ENCODE measurements at places on chromosomes 16 and 17.

GRCh38 chr16:9798474-9798873, 383.8 kb downstream of the GRIN2A start:
- no peak for DNase-seq

DNA sequence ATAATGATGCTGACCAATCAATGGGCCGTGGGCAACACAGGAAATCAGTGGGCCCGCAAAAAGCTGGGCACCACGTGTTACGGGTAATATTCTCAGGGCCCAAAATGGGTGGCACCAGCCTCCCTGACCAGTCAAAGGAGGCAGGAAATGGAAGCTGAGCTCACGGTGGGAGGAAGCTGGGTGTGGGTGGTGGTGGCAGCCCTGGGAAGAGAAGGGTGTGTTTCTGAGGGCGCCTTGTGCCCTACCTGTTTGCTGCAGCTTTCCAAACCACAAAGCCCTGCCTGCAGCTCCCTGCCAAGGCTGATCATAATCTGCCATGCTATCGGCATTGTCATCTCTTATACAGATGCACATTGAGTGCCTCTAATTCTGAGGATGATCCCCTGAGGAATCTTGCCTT, 457.9 kb downstream of the SLC39A11 start:
- no peak for DNase-seq

- no peak for DNase-seq
Measured at GRCh38 chr16:67241008-67241900, 6.0 kb downstream of the FHOD1 start.

DNA sequence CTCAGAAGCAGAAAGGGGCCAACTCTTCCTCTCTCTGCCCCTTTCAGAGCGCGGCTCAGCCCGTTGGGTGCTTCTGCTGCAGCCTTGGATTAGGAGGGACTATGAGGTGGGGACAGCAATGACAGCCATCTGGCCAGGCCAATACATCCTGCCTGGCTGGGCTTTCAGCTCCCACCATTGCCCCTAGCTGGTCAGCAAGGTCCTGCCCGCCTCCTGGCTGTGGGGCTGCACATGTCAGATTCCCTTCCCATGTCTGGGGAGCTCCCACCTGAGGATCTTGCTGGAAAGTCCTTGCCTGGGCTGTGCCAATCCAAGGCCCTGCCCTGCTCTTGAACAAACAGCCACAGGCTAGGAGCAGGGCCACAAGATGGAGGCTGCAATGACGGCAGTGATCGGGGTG, 8.3 kb downstream of the TRIM65 start:
- DNase-seq: no peak

DNA sequence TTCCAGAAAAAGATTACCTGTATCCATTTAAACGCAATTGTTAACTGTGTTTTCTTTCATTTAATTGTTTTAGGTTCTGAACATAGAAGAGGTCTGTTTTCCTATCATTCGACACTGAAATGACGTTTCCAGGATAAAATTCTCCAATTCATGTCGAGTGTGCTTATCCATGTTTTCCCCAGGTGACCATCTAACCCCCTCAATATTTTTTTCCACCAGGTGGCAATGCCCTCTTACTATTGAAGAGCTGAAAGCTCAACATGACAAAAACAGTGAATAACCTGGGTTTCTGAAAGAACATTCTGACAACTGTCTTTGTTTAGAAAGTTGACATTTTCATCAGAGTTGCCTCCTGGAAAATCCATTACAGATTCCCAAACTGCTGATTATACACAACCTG, 948.7 kb downstream of the KCNJ2 start:
- no peak for DNase-seq

DNA sequence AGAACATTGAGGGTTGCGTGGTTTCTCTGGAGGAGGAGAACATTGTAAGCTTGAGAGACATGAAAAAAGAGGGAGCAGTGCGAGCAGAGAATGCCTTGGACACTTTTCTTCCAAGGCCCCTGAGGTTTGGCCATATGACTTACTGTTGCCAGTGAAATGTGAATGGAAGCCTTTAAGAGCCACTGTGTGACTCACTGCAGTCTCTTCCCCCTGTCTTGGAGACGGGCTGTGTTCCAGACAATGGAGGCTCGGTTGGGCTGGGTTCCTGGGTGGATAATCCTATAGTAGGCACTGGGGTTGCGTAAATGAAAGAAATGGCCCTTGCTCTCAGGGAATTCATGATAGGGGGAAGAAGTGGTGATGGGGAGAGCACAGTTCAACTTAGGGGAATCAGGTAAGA, 75.5 kb downstream of the SHISA9 start:
- DNase-seq: peak; percentile 7

GRCh38 chr17:69093279-69093789, 32.6 kb upstream of the ABCA9 start:
- no peak for DNase-seq

- DNase-seq: no peak
Measured at GRCh38 chr16:86428729-86429517, 81.4 kb upstream of the FOXF1 start.

DNA sequence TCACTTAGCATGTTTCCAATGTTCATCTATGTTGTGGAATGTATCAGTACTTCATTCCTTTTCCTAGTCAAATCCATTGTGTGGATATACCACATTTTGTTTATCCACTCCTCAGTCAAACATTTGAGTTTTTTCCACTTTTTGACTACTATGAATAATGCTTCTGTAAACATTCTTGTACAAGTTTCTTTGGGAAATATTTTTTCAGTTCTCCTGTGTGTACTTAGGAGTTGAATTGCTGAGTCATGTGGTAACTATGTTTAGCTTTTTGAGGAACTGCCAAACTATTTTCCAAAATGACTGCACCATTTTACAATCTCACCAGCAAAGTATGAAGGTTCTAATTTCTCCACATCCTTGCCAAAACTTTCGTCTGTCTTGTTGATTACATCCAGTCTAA, 223.7 kb upstream of the AXIN2 start:
- DNase-seq: no peak

GRCh38 chr16:53827741-53828140, 123.8 kb downstream of the FTO start:
- DNase-seq: no peak

- DNase-seq: no peak
Measured at GRCh38 chr17:81635431-81635830, 1.5 kb downstream of the NPLOC4 start.

DNA sequence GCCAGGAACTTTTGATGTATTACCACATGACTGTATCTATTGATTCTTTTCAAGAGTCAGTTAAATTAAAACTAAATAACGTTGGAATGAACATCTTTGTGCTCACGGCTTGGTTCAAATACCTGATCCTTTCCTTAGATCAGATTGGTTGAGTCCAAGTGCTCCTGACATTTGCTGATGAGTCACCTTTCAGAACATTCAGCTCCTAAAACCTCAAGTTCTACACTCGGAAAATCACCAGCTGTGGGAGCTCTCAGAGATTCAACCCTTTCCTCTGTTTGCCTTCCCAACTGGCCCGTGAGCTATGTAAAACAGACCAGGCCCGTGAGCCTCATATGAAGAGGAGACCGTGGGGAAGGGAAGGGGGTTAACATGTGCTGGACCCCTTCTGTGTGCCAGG, 68.1 kb downstream of the RTN4RL1 start:
- DNase-seq: no peak

GRCh38 chr16:89152831-89153700, 18.5 kb upstream of the CDH15 start:
- DNase-seq: no peak

GRCh38 chr16:49826515-49826914, 29.4 kb downstream of the ZNF423 start:
- no peak for DNase-seq

DNA sequence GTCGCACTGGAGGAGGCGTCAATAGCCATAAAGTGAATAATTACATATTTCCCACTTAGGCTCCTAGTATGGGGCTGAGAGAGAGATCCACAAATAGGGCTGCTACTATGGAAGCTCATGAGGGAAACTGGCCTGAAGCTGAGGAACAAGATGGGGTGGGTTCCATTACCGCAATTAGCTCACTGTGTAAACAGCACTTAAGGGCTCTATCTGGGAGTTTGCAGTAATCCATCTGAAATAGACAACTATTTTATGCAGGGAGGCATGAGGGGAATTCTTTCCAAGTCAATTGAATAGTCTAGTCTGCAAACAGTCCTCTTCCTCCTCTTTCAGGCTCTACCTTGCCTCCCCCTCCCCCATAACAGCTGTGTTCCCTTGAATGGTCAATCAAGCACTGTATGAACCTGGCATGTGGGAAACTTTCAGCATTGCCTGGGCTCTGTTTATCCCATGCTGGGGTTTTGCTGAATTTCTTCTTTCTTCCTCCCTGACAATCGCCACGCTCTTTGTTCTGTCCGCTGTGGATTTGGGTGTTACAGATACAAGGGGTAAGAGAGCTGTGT, 56.1 kb upstream of the MAF start:
- DNase-seq: no peak

DNA sequence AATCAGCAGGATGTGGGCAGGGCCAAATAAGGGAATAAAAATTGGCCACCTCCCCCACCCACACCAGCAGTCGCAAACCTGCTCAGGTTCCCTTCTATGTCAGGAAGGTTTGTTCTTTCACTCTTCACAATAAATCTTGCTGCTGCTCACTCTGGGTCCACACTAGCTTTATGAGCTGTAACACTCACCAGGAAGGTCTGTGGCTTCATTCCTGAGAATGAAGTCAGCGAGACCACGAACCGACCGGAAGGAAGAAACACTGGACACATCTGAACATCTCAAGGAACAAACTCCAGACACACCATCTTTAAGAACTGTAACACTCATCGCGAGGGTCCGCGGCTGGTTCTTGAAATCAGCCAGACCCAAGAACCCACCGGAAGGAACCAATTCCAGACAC, 115.5 kb upstream of the TBX2 start:
- DNase-seq: no peak

DNA sequence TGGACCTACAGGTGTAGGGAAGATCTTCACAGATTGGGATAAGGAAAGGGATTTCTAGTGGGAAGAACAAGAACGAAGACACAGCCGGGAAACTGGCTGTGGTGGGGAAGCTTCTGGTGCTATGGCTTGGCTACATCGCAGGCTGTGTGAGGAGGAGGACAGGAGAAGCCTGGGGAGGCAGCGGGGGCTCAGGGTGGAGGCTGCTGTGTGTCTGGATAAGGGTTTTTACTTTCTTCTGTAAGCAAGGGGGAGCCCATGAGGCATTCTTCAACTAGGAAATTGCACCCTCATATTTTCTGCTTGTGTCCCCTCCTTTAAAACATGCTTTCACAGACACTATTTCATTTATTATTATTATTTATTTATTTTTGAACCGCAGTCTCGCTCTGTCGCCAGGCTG, 2.9 kb upstream of the RHBDF2 start:
- DNase-seq: no peak

DNA sequence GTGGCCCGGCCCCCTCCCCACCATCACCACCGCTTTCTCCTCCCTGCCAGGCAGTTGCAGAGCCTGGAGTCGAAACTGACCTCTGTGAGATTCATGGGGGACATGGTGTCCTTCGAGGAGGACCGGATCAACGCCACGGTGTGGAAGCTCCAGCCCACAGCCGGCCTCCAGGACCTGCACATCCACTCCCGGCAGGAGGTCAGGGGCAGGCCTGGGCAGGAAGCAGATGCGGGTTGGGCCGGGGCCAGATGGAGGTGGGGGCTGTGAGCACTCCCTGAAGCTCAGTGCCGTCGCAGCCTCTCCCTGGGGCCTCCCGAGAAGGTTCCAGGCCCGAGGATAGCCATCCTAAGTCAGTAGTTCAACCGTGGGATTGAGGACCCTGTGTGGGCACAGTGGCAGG, 14.2 kb upstream of the ADGRG3 start:
- no peak for DNase-seq

DNA sequence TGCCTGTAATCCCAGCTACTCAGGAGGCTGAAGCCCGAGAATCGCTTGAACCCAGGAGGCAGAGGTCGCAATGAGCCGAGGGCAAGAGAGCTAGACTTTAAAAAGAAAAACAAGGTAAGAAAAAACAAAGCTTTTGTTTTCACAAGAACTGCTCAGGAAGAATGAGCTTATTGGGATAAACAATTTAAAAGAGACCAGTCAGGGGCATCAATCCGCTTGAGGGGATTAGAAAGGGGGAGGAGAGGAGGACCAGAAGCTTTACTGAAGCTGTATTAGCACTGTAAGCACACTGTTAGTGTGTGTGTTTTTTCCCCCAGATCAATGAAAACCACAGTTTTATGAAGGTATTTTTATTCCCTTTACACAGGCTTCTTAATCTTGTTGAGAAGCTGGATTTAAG, 8.8 kb downstream of the TMEM170A start:
- no peak for DNase-seq

DNA sequence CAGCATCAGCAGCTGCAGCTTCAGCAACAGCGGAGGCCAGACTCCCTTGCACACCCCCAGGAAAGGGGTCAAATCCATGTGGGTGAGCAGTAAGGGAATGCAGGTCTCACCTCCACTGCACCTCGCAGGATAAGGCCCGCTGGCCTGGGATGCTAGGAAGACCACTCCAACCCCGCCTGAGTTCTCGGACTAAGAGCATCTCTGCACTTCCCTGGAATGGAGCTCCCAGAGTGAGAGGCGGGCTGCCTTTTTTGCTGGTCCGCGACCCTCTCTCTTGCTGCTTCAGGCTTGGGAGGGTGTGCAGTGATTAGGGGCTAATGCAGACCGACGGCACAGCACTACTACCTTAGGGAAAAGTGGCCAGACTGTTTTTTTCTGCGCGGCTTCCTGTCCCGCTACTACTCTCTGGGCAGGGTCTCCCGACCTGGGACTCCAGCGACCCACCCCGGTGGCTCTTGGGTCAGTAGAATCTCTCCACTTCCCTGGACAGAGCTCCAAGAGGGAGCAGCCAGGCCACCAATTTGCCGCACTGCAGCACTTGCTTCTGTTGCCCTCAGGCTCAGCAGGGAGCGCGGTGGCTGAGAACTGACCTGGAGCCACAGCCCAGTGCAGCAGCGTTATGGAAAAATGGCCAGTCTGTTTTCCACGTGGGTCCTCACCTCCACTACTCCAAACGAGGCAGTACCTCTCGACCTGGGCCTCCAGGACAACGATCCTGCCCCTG, 480.4 kb downstream of the CDH8 start:
- no peak for DNase-seq

- DNase-seq: no peak
Measured at GRCh38 chr17:48024149-48025039, 13.2 kb downstream of the COPZ2 start.

- DNase-seq: no peak
Measured at GRCh38 chr17:37752482-37752881, 7.6 kb upstream of the HNF1B start.

GRCh38 chr17:253091-253846, 71.8 kb upstream of the DOC2B start:
- DNase-seq: no peak

GRCh38 chr16:85049706-85050305, 22.2 kb downstream of the KIAA0513 start:
- no peak for DNase-seq

- DNase-seq: no peak
Measured at GRCh38 chr17:45046537-45047125, 4.8 kb downstream of the DCAKD start.

GRCh38 chr17:82639628-82640027, 8.6 kb downstream of the WDR45B start:
- DNase-seq: no peak
